ENCODE measurements at places on chromosomes 3 and 15. TPM values are rescaled to one million over a fixed set of nuclear protein-coding genes. Genes with fewer than 3 reads are reported as not detected.

LIPC gene
- 11.8 TPM for polyA plus RNA-seq

DLEC1 gene
- 0.75 TPM for polyA plus RNA-seq

SCN5A gene
- 0.97 TPM for polyA plus RNA-seq

COLQ gene
- polyA plus RNA-seq, result 5.1 TPM

- DNase-seq, result no peak
Measured at GRCh38 chr3:23263796-23264195, 60.7 kb downstream of the UBE2E2 start.

GRCh38 chr3:47283591-47284364 lies 1.0 kb downstream of the KLHL18 start:
- no peak for DNase-seq

- DNase-seq, result peak; percentile 44
Measured at GRCh38 chr15:33547876-33548275, 237.1 kb downstream of the RYR3 start.

DNA sequence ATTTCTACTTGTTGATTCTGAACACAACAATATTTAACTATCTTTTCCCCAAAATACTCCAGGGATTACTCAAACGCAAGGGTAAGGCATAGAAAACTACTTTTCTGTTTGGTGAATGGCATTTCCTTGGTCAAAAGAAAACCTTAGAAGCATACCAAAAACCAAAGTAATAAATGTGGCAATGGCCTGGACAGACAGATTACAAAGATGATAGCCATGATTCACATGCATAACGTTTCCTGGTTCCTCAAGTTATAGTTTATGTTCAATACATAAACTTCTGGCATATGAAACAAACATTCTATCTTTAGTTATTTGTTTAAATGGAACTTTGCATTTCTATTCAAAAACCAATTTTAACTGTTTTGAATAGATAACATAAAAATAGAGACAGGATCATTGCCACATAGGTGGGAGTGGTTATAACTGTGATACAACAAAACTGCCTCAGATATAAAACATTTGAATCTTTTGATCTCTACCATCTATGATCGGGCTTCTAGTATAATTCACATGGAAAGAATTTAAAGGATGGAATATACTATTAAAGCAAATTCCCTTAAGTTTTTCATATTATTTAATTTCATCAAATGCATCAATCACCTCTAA lies 32.1 kb downstream of the FOXP1 start:
- no peak for DNase-seq

DNA sequence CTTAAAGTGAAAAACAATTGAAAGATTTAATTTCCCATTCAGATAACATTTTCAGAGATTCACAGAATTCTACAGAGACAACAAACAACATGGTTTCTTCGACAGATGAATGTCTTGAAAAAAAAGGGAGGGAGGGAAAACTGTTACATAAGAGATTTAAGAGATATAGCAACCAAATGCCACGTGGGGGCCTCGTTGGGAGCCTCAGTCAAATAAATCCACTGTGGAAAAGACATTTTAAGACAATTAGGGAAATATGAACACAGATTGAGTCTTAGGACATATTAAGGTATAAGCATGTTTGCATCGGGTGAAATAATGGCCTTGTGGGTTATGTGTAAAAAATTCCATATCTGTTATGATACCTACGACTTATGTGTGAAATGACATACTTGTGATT lies 5.0 kb upstream of the PRRT3 start:
- no peak for DNase-seq

DNA sequence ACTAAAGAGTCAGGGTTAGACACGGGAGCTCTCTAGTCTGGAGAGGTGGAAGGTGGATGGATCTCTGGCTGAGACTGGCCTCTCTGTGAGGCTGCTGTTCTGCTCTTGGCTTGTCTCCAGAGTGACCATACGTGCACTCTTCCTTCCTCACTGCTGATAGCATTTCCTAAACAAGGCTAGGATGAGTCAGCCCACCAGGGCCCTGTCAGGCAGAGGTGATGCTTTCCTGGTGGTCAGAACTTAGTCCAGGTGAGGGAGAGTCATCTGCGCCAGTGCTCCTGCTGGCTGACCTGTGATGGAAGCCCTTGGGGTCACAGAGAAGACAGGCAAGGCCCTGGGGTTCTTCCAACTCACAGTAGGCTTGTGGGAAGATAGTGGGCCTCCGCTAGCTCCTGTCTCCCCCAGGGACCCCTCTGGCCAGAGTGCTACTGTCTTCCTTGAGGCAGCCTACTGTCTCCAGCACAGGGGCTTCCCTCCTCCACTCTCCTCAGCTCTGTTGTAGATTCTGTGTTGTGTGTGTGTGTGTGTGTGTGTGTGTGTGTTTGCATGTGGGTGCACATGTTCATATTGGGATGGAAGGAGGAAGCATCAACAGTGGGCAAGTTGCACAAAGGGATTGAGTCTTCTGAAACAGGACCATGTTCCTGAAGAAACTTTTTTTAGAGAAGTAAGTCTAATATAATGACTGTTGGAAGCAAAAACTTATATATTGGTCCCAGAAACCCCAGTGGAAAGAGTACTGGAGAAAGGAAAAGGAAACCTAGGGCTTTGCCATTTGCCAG lies 16.5 kb downstream of the ALPK3 start:
- no peak for DNase-seq

- no peak for DNase-seq
Measured at GRCh38 chr3:113140876-113141275, 70.5 kb upstream of the BOC start.

- DNase-seq, result no peak
Measured at GRCh38 chr3:122107171-122107570, 52.0 kb downstream of the CD86 start.

DNA sequence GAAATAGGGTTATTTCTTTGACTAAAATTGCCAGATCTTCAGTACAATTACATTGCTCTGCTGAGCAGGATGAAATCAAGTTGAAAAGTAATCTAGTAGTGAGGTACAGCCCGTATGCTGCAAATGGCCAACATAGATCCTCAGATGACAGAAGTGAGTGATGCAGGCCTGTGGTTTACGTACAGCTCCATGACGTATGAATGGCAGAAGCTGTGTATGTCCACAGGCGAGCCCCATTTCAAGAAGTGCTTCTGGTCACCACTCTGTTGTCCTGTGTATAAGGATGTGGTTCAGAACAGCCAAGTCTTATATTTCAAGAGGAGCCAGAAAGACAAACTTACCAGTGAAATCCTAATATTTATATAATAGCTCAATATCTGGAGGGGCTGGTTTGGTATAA lies 9.2 kb downstream of the CD86 start:
- DNase-seq, result no peak

DNA sequence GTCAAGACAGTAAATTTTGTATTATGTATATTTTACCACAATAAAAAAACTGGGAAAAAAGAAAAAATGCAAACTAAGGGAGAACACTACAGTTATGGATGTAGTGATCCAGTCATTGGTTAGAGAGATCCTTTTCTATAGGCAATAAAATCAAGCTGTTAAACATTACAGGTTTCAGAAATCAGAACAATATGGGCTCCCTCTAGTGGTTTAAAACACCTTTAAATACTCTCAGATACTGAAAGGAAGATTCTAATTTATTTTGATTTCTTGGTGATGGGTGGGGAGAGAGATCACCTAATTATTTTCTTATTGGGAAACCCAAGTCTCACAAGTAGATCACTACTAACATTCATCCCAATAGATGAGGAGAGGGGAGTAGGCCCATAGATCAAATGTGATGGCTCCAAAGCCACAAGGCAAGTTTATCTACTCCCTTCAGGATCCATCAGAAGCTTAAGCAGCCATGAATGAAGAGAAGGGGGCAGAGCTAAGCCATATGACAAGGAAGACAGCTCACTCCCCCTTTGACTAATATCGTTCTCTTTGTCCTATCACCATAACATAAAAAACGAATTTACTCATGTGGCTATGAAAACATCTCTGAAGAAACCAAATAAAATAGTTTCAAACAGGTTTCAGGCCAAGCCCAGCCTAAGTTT lies 118.6 kb downstream of the ANO10 start:
- no peak for DNase-seq

DNA sequence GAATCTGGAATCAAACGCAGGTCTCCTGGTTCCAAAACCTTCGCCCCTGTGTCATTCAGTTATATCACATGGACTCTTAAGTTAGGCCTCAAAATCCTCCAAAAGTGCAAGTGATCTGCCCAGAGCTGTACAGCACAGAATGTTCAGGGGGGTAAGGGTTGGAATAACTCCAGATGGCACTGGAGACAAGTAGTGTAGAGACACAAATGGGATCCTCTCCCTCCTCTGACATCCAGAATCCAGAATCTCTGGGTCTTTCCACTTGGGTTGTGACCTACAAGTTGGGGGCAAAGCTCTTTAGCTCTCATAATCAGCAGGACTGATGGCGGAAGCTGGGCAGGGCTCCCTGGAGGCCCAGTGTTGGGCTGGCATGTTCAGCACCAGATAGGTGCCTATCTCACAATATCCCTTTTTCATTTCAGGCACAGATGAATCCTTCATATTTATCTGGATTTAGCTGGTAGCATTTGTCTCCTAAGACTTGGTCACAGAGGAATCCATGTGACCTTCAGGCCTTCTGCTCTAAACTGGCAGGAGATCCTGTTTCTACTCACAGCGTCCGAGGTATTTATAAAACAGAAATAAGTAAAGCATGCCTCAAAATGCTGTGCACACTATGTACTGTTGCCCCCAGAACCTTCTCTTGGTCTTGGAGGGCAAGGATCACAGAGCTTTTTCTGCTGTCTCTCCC lies 15.4 kb downstream of the ABHD2 start:
- DNase-seq, result no peak

GRCh38 chr3:12393894-12394293 lies 90.4 kb upstream of the TSEN2 start:
- DNase-seq, result no peak

- peak; percentile 51 for DNase-seq
Measured at GRCh38 chr15:89794627-89795241, 18.6 kb downstream of the MESP2 start.

DNA sequence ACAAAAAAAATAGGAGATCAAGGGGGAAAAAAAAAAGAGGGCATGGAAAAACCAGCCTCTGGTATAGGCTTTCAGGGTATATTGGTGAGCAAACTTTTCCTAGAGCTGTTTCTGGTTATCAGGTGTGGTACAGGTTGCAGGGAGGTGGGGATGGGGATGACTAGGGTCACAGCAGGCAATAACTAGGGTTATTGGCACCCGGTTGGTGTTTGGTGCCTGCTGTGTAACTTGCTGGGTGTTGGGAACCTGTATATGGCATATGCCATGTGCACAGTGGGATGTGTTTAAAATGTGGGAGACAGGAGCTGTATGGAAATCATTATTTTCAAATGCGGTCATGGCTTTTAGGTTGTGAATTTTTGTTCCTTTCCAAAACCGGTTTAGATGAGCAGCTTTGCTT lies 119.2 kb downstream of the PTPRG start:
- DNase-seq, result no peak

DNA sequence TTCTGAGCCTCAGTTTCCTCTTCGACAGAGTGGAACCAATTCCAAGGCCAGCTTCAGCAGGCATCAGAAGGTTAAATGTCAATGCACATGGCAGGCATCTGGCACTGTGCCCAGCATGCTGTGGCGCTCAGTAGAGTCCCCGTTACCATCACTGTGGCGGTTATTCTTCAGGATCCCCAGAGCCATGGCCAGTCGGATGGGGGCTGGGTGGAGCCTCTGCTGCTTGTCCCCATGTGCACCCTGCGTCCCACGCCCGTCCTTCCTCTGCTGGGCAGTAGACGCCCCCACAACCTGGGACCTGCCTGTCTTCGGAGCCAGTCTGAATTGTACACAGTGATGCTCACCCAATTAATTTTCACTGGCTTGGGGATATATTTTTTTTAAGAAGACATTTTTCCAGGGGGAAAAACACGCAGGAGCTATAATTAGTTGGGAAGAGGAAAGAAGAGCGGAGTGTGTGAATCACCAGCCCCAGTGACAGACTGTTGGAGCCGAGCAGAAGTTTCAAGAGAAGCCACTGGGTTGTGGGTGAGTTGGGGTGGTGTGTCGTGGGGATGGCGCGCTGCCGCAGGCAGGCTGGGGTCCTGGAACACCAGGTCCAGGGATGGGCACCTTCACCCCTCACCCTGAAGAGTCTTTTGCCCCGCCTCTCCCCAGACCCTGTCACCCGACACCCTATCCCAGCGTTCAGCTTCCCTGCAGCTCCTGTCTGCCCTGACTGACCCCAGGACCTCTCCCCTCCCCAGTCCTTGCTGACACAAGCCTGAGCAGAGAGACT lies 26.8 kb upstream of the RPL29 start:
- no peak for DNase-seq

DNA sequence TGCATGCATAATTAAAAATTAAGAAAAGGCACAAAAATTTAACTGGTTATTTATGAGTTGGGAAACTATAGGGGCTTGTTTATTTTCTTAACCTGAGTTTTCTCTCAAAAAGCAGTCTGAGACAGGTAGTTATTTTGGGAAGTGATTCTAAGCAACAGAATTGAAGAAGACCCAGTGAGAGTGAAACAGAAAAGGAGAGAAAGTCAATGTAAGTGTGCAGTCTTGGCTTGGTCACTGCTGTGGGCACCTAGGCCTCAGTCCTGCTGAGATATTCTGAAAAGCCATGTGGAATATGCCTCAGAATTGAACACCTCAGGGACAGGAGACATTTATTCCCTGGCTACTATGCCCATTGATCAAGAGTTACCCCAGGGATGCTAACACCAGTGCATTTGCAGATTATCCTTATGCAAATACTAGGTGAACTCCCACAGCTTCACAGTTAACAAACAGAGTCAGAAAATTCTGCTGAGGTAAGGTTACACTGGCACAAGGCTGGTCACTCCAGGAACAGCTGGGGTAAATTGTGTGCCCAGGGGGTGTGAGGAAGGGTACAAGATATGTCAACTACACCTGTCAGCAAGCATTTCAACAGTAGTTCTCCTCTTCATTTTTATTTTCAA lies 222.7 kb downstream of the EFHB start:
- DNase-seq, result no peak

All from right renal cortex interstitium (tissue), 3 donors.